ENCODE measurements at places on chromosomes 1 and 21.
A peak's percentile ranks its signal among the peaks of the same experiment; 100 is the strongest.

- peak; percentile 13 for DNase-seq
These were observed 11.7 kb downstream of the UBE2G2 start for GRCh38 chr21:44789880-44790279.

DNA sequence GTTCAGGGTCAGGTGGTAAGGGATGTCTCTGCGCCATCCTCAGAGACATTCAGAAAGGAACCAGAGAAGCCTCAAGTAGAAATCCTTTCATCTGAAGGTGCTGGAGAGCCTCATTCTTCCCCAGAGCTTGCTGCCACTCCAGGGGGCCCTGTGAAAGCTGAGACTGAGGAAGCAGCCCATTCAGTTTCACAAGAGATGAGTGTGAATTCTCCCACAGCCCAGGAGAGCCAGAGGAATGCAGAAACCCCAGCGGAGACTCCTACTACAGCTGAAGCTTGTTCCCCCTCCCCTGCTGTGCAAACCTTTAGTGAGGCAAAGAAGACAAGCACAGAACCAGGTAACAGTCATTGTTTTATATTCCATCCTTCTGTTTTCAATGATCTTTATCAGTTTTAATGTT lies 38.7 kb downstream of the ZBTB40 start:
- no peak for DNase-seq

- DNase-seq, result no peak
These were observed 1.5 kb upstream of the HSPA13 start for GRCh38 chr21:14384453-14384852.

- no peak for DNase-seq
These were observed 158.3 kb downstream of the TOMM20 start for GRCh38 chr1:234970401-234970730.

DNA sequence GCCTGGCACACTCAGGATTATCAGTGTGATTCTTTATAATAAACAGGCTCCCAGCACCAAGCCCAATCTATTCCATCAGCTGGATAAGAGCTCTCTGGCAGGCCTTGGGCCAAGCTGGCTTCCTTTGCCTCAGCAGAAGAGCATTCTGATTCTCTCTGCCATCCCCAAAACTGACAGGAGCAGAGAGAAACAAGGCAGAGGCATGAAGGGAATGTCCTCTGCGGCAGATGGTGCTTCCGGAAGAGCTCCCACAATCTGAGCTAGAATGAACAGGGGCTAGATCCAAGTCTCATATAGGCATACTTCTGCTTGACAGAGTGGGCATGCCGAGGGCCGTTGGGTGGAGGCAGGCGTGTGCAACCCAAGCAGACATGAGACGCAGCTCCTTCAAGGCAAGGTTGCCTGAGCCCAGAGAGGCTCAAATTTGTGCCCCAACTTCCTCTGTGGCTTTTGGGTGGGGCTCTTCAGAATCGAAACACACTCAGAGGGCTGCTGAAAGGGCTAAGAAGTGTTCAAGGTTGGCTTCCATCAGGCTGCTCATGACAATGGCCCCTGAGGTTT lies 4.0 kb downstream of the CAPN2 start:
- DNase-seq, result no peak

- DNase-seq, result no peak
These were observed 9.8 kb downstream of the LGR6 start for GRCh38 chr1:202203238-202204039.

GRCh38 chr1:54402896-54403295 lies 3.3 kb downstream of the SSBP3 start:
- DNase-seq, result no peak

DNA sequence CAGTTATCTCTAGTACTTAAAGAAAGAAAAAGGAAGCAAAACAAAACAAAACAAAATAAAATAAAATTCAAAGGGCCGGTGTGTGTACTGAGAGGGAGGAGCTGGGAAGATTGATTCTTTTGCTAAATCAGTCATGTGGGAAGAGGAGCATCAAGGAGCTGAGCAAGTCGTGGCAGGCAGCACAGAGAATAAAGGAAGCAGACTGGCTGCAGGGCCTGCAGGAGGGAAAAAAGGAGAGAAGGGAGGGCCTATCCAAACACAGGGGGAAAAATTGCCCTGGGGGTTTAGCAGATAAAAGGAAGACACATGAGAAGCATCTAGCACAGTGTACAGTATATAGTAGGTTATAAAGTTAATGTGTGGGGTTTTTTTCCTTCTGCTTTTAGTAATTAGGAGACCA lies 27.6 kb downstream of the AGO4 start:
- no peak for DNase-seq

DNA sequence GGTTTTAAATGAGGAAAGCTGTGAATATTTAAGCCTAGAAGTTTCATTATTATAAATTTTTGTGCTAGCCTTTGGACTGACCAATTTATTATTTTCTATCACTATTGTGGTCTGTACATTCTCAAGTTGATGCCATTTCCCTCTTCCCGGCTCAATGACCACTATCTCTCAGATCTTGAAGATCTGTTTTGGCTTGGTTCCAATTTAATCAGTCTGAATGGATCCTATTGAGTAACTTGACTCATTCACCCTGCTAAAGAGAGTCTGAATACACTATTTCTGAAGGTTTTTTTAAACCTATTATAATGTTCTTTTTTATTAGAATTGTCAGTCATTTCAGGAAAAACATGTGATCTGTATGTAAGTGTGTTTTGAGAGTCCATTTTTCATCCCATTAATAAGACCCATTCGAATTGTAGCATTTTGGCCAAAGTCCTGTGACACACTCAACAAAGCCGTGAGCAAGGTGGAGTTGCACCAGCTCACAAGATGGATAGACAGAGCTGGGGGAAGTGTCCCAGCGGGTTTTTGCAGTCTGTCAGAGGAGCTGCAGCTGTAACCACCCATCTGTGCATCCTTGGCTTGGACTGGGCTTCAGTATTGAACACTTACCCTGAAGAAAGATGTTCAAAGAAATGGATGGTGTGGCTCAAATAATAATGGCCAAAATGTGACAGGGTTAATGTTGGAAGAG lies 145.6 kb downstream of the NFIA start:
- DNase-seq, result no peak

GRCh38 chr1:77686796-77687518 lies 4.5 kb upstream of the ZZZ3 start:
- no peak for DNase-seq

GRCh38 chr1:94068096-94068998 lies 52.6 kb downstream of the ABCA4 start:
- DNase-seq, result no peak

DNA sequence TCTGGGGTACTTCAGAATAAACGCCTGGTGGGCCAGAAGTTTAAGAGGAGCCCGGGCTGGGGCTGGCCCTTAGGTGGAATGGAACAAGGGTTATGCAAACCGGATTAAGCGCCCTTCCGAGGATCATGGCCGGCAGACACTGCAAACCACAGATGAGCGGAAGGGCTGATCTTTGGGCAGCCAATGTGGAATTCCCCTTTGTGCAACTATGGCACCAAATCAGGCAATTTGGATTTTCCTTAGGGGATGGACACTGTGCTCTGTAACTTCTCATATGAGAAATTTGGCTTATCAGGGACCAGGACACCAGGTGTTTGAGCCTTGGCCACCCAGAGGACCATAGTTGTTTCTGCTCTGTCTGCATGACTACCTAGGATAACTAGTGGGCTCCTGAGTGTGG lies 5.7 kb upstream of the IL10 start:
- DNase-seq, result no peak

- DNase-seq, result no peak
These were observed 29.5 kb downstream of the ADGRB2 start for GRCh38 chr1:31734582-31735107.

- DNase-seq, result no peak
These were observed 703.2 kb downstream of the MRPL39 start for GRCh38 chr21:24903994-24904635.

DNA sequence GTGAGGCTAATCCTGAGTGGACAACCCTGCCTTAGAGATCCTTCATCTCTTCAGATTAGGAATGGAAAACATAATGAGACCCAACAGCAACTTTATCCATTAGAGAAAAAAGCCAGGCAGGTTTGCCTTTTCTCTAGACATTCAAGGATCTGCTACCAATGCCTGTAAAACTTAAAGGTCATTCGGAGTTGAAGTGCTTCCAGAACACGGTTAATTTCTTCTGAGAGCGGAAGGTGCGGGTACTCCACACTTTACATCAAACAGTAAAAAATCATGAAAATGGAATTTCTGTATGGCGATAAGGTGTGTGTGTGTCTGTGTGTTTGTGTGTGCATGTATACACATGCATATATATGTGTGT lies 65.2 kb upstream of the PRKACB start:
- DNase-seq, result no peak

DNA sequence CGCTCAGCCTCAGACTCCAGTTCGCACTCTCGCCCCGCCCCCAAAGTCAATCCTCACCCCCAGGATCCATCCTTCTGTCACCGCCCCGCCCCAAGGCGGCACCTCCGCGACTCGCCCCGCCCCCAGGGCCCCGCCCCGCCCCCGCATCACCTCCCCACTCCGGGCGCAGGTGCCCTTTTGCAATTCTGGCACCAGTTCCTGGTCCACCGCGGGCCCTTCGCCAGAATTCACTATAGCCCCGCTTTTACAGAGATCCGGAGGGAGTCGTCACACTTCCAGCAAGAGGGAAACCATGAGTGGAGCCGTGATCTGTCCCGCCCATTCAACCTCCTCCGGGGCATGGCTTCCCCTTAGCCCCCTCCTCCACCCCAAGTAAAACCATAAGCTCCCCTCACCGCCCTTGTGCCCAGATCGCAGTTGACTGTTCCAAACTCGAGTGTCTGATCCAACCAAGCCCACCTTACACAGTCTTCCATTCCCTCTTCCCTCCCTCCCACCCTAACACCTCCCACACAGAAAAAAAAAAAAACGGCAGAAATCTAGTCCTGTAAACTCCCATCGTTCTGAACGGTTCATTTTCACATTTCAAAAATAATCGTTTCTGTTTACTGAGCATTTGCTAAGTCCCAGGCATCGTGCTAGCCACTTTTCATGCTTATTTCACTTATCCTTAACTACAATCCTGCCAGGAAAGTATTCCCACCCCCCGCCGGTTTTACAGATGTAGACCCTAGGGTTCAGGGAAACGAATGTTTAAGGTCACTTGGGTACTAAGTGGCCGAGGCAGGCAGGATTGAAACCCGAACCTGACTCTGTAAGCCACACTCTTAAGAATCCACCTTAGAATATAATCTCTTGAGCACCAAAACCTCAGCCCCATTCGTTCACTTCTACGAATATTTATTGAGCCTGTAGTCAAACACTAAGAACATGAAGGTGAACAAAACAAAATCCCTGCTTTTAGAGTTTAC lies 1.3 kb upstream of the DNAJC16 start:
- DNase-seq, result no peak

- peak; percentile 32 for DNase-seq
These were observed 38.3 kb downstream of the ECE1 start for GRCh38 chr1:21251773-21252471.

GRCh38 chr21:44846485-44847260 lies 26.8 kb downstream of the PTTG1IP start:
- DNase-seq, result no peak

DNA sequence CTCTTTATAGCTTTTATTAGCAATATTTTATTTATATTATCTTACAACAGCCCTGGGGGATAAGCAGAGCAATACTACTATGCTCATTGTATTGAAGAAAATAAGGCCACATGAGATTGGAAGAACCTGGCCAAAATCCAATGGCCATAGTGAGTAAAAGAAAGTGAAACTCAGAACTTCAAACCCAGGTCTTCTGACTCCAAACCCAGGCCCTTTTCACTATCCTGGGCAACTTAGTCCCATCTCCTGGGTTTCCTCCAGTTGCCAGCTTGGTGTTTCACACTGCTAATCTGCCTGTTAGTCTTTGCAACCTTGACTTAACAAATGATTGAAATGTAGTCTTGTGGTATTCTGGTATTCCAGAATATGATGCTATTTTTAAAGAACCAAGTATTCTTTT lies 22.4 kb upstream of the EXO1 start:
- DNase-seq, result no peak

GRCh38 chr1:192506741-192507155 lies 68.8 kb upstream of the RGS1 start:
- DNase-seq, result peak; percentile 31

GRCh38 chr1:215321802-215322201 lies 239.3 kb downstream of the KCNK2 start:
- no peak for DNase-seq

GRCh38 chr21:14903172-14903865 lies 161.5 kb downstream of the NRIP1 start:
- no peak for DNase-seq

DNA sequence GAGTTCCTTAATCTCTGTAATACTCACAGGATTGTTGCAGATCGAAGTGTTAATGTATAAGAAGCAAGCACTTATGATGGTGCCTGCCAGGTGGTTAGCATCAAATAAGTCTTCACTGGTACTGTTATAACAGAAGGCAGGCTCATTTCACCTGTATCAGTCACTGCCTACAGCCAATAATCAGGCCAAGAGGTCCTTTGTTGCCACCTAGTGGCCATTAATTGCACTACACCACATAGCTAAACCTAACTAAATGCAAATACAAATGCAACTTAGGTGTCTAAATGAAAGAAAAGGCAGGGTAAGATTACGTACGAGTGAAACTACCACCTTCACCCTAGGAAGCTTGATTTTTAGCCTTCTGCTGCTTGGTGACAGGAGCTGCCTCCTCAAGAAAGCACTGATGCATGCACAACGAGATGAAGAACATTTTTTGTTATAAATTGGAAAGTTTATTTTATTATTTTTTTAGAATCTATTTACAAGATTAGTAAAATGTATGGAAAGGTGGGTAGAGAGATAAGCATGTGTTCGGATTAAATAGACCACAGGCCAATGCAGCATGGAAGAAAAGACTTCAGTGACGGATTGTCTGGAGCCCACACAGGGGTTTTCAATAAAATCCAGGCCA lies 334.8 kb upstream of the CAMK1G start:
- DNase-seq, result peak; percentile 39

- peak; percentile 32 for DNase-seq
These were observed 639 bp upstream of the SPATA1 start for GRCh38 chr1:84505493-84506001.

GRCh38 chr1:194658090-194658439 lies 1471.7 kb upstream of the B3GALT2 start:
- peak; percentile 60 for DNase-seq

GRCh38 chr1:207941665-207942064 lies 30.7 kb upstream of the CD34 start:
- no peak for DNase-seq

DNA sequence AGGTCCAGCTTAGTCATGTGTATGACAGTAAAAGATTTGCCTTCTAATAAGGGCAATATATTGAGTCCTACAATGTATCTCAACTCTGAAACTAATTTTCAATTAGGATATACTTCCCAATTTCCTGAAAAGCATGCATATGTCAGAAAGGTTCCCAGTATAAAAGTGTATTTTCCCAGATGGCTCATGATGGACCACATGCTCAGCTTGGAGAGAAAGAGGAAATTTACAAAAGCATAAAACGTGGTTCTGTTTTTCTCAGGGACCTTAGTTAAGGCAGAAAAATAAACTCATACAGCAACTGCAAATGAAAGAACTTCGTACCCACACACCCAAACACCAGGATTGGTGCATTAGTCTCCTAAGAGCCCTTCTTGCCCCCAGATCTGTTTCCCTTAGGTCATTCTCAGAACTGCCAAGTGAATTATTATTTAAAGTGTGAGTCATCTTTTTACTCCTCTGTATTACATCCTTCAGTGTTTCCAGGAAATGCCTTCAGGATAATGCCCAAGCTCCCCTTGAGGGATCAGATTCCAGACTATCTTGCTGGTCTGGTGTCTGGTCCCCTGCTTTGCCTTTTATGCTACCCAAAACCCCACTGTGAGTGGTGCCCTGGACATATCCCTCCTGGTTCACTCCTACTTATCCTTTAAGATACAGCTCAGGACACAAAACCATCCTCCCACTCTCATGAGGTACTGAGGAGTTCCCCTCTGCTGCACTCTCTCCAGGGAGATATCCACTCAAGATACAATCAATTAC lies 57.4 kb downstream of the SSX2IP start:
- peak; percentile 41 for DNase-seq

Data from fibroblast of skin of left quadriceps (primary cell).